GM12878 (cell line): ENCODE measurements at places on chromosomes 16 and 17.

- no peak for DNase-seq
These were observed 58.7 kb downstream of the LITAF start for GRCh38 chr16:11528053-11528452.

- DNase-seq = no peak
These were observed 52.1 kb downstream of the CMIP start for GRCh38 chr16:81496742-81497141.

- no peak for DNase-seq
These were observed 71.5 kb upstream of the PLCG2 start for GRCh38 chr16:81707411-81708265.

DNA sequence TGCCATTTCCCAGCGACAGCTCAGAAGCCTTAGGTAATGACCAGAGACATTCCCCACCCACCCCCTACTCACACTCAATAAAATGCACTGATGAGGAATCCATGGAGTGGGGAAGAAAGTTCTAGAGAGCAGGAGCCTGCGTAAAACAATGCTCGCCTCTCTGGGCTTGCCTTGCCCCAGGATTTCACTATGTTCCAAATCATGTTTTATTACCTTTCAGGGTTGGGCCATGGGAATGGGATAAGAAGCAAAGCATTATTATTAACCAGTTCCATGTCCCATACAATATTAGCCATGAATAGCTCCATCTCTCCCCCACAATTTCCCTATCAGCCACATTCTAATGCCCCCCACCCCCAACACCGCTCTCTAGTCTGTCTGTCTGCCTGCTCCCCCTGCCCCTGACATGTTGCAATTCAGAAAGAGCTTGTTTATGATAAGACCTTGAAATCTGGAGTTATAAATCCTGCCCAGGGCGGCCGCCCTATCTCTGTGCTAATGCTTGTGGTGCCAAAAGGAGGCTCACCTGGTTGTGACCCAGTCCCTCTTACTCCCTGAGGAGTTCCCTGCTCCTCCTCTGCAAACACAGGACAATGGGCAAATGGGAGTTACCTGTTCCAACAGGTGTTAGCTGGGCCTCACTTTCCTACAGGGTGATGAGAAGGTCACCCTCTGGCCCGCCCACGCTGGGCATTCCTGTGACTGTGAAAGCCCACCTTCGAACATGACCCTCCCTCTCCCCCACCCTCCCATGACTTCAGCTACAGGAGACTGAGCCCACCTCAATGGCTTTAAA, 28.0 kb upstream of the DDX52 start:
- DNase-seq = no peak

- no peak for DNase-seq
These were observed 13.5 kb downstream of the NMRAL1 start for GRCh38 chr16:4460936-4461249.

GRCh38 chr16:65831903-65832666, 534.4 kb upstream of the CDH5 start:
- no peak for DNase-seq

GRCh38 chr17:80205811-80206210, 14.3 kb downstream of the SGSH start:
- DNase-seq = no peak

- DNase-seq = no peak
These were observed 2.0 kb upstream of the SPHK1 start for GRCh38 chr17:76382351-76382802.

GRCh38 chr17:81508639-81509206, 3.9 kb downstream of the ACTG1 start:
- no peak for DNase-seq

GRCh38 chr16:18942061-18942460, 15.9 kb upstream of the SMG1 start:
- no peak for DNase-seq

GRCh38 chr17:4444782-4445473, 11.2 kb downstream of the SPNS3 start:
- no peak for DNase-seq

- no peak for DNase-seq
These were observed 440.1 kb downstream of the CDH13 start for GRCh38 chr16:83066881-83067280.
